A549 treated with CORT108297 at 1 μM for 4 hours (cell line): ENCODE measurements at places on chromosomes 12 and 14. TPM values are rescaled to one million over a fixed set of nuclear protein-coding genes. Genes with fewer than 3 reads are reported as not detected.

FICD gene
- total RNA-seq = 2.6 to 3.3 TPM (median 3.1 TPM) in 5 replicates

PDZRN4 gene
- total RNA-seq = not detected in 5 replicates

IRAK3 gene
- 0.16 to 0.28 TPM (median 0.18 TPM) in 5 replicates for total RNA-seq

CAPS2 gene
- 1.2 to 2.2 TPM (median 1.4 TPM) in 5 replicates for total RNA-seq

LRCOL1 gene
- total RNA-seq = not detected in 5 replicates

CPNE6 gene
- total RNA-seq = 0.05 TPM in 1 of 5 replicates, not detected in the others

CLBA1 gene
- total RNA-seq = 16.2 to 18.0 TPM (median 17.4 TPM) in 5 replicates

STYK1 gene
- 0.14 to 0.43 TPM (median 0.23 TPM) in 5 replicates for total RNA-seq

SYNE3 gene
- total RNA-seq = 0.14 to 0.50 TPM (median 0.36 TPM) in 5 replicates

SCN8A gene
- total RNA-seq = 1.3 to 2.1 TPM (median 1.6 TPM) in 5 replicates

ACVR1B gene
- 13.2 to 17.8 TPM (median 16.7 TPM) in 5 replicates for total RNA-seq

LALBA gene
- total RNA-seq = not detected in 5 replicates

FLRT2 gene
- 3.1 to 4.1 TPM (median 3.3 TPM) in 5 replicates for total RNA-seq

PCED1B gene
- total RNA-seq = 35.5 to 44.4 TPM (median 44.1 TPM) in 5 replicates

SERPINA5 gene
- 0.05 to 0.16 TPM (median 0.14 TPM) in 5 replicates for total RNA-seq

DLK1 gene
- total RNA-seq = 0.25 to 0.46 TPM (median 0.38 TPM) in 5 replicates

NRXN3 gene
- 0.75 to 1.2 TPM (median 1.0 TPM) in 5 replicates for total RNA-seq

FITM1 gene
- 0.07 to 0.15 TPM in 2 of 5 replicates, not detected in the others for total RNA-seq

AMDHD1 gene
- 2.3 to 2.9 TPM (median 2.5 TPM) in 5 replicates for total RNA-seq

GARIN6 gene
- total RNA-seq = not detected in 5 replicates

SIVA1 gene
- 120 to 223 TPM (median 214 TPM) in 5 replicates for total RNA-seq

SLC41A2 gene
- 21.6 to 25.4 TPM (median 22.3 TPM) in 5 replicates for total RNA-seq

TOMM20L gene
- not detected in 5 replicates for total RNA-seq

BATF gene
- total RNA-seq = not detected in 5 replicates

TBX5 gene
- not detected in 5 replicates for total RNA-seq

AREL1 gene
- 22.1 to 27.8 TPM (median 25.4 TPM) in 5 replicates for total RNA-seq

CACNA1C gene
- total RNA-seq = 0.02 to 0.15 TPM (median 0.09 TPM) in 3 of 5 replicates, not detected in the others

IFNG-AS1 gene
- not detected in 5 replicates for total RNA-seq

TAMALIN gene
- 0.32 to 0.58 TPM (median 0.41 TPM) in 5 replicates for total RNA-seq

ERH gene
- 323 to 351 TPM (median 331 TPM) in 5 replicates for total RNA-seq

LRRC9 gene
- not detected in 5 replicates for total RNA-seq

EEA1 gene
- 3.2 to 8.2 TPM (median 5.9 TPM) in 5 replicates for total RNA-seq

TSFM gene
- 66.1 to 77.5 TPM (median 72.4 TPM) in 5 replicates for total RNA-seq

ATF1 gene
- 41.2 to 47.8 TPM (median 45.0 TPM) in 5 replicates for total RNA-seq

RBP5 gene
- total RNA-seq = not detected in 5 replicates

PTPRB gene
- total RNA-seq = 0.54 to 1.2 TPM (median 0.78 TPM) in 5 replicates

GCH1 gene
- total RNA-seq = 2.8 to 4.7 TPM (median 3.5 TPM) in 5 replicates

PTPN21 gene
- 7.6 to 10.5 TPM (median 8.7 TPM) in 5 replicates for total RNA-seq

HECTD1 gene
- 56.4 to 79.7 TPM (median 57.9 TPM) in 5 replicates for total RNA-seq

WSCD2 gene
- total RNA-seq = not detected in 5 replicates

FIGNL2 gene
- 0.17 to 0.30 TPM (median 0.29 TPM) in 5 replicates for total RNA-seq

MIPOL1 gene
- 2.6 to 3.6 TPM (median 3.0 TPM) in 5 replicates for total RNA-seq

GPR84 gene
- not detected in 5 replicates for total RNA-seq

C1S gene
- total RNA-seq = 38.3 to 57.7 TPM (median 41.9 TPM) in 5 replicates

INHBE gene
- 0.08 to 0.16 TPM (median 0.10 TPM) in 4 of 5 replicates, not detected in the other for total RNA-seq

FAM222A gene
- 3.4 to 7.2 TPM (median 5.2 TPM) in 5 replicates for total RNA-seq

OSGEP gene
- 24.8 to 26.9 TPM (median 26.0 TPM) in 5 replicates for total RNA-seq

SRGAP1 gene
- 9.1 to 11.4 TPM (median 10.6 TPM) in 5 replicates for total RNA-seq

ZNF384 gene
- total RNA-seq = 53.9 to 63.5 TPM (median 60.1 TPM) in 5 replicates

TRMT5 gene
- 12.5 to 15.5 TPM (median 14.7 TPM) in 5 replicates for total RNA-seq

GALNT8 gene
- not detected in 5 replicates for total RNA-seq

EPYC gene
- not detected in 5 replicates for total RNA-seq

SLC35E3 gene
- 8.5 to 17.4 TPM (median 15.2 TPM) in 5 replicates for total RNA-seq

TMEM253 gene
- 0.73 to 0.98 TPM (median 0.93 TPM) in 5 replicates for total RNA-seq

LGR5 gene
- total RNA-seq = 0.05 TPM in 1 of 5 replicates, not detected in the others
